ENCODE measurements at places on chromosomes 2 and 18.

DNA sequence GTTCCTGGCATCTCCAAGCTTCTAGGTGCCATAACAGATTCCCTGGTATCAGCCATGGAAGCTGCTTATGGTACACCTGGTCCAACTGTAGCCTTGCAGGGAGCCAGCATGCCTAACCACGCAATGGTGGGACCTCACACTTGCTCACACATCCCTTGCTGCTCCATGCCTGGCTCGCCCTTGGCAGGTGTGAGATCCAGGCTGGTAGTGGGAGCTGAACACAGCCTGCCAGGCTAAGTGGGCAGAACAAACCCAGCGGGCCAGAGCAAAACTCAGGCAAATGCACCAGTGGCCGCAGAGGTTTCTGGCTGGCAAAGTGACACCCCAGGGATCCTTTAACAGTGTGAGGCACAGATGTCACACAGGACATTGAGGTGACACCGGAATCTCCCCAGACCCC, 185.8 kb downstream of the NDUFA10 start:
- no peak for DNase-seq

- DNase-seq, result no peak
Observed at GRCh38 chr2:223108351-223109050, 56.5 kb downstream of the KCNE4 start.

- DNase-seq, result no peak
Observed at GRCh38 chr18:54859667-54860421, 31.6 kb downstream of the RAB27B start.

DNA sequence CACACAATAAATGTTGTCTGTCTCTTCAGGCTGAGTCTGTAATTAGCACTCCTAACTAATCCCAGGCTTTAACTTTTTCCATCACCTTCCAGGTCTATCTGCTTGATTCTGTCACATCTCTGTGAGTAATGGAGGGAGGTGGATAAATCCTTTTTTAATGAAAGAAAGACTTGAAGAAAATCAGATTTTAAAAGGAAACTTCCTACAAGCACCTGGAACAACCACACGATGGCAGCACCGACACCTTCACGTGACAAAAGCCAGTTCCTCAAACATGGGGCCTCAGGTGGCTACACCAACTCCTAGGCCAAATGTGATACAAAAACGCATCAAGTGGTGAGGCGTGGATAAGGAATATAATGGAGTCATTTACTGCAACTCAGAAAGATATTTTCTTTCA, 41.8 kb downstream of the TGFBRAP1 start:
- DNase-seq, result no peak

- no peak for DNase-seq
Observed at GRCh38 chr18:3584897-3585460, 135.0 kb downstream of the TGIF1 start.

- DNase-seq, result no peak
Observed at GRCh38 chr2:9299161-9300100, 92.8 kb downstream of the ASAP2 start.

- no peak for DNase-seq
Observed at GRCh38 chr18:41643427-41643826, 311.6 kb upstream of the PIK3C3 start.

DNA sequence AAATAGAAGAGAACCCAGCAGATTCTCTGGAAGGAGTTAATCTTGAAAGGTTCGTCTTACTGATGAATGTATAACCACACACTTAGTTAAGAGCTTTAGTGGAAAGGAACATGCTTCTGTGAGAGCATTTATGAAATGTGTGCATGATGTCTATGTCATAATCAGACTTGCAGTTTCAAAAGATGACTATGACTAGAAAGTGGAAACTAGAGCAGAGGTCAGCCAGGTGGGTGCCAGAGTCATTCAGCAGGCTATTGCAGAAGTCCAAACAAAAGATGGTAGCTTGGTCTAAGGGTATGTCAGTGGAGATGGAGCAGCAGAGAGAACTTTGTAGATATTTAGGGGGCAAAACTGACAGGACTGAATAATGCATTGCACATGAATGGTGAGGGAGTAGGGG, 825.8 kb downstream of the DCC start:
- DNase-seq, result no peak

DNA sequence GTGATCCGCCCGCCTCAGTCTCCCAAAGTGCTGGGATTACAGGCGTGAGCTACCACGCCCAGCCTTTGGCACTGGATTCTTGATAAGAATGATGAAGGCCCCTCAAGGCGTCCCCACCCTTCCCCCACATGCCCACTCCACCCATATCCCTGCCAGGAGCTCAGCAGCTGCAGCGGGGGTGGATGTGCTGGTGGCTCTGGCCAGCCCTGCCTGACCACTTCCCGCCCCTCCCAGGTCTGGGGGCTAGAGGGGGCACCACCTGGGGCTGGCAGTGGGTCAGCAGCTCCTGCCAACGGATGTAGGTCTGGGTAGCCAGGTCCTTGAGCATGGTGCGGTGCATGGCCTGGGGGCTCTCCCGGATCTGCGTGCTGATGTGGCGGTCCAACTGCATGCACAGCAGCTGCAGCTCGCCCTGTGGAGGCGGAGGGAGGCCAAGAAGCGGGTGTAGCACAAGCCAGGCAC, 7.8 kb upstream of the SEMA4C start:
- DNase-seq, result no peak

- DNase-seq, result no peak
Observed at GRCh38 chr2:36058953-36059352, 296.6 kb upstream of the CRIM1 start.

- no peak for DNase-seq
Observed at GRCh38 chr2:56118474-56118873, 65.3 kb upstream of the CCDC85A start.

DNA sequence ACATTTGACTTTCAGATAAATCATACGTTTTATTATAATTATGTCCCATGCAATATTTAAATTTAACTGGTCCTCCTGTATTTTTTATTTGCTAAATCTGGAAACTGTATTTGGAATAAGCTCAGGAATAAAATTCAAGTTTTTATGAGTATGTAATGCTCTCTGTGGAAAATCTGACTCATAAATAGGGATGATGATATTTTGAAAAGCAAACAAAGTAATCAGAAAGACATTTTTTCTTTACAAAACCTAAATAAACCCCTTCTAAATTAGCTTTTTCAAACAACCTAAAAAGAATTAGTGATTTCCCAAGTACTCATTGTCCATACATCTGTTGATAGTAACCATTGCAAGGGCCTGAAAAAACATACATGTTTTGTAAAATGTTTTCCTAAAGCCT, 41.1 kb downstream of the ASB1 start:
- DNase-seq, result no peak

GRCh38 chr2:183996825-183997793, 601.2 kb upstream of the ZNF804A start:
- no peak for DNase-seq

GRCh38 chr18:45642238-45642637, 27.0 kb downstream of the SLC14A2 start:
- DNase-seq, result no peak

- DNase-seq, result no peak
Observed at GRCh38 chr2:119142824-119143223, 15.7 kb downstream of the C1QL2 start.

GRCh38 chr2:149191915-149192314, 138.5 kb upstream of the LYPD6 start:
- DNase-seq, result no peak

- DNase-seq, result no peak
Observed at GRCh38 chr2:229001196-229001595, 269.9 kb downstream of the PID1 start.

DNA sequence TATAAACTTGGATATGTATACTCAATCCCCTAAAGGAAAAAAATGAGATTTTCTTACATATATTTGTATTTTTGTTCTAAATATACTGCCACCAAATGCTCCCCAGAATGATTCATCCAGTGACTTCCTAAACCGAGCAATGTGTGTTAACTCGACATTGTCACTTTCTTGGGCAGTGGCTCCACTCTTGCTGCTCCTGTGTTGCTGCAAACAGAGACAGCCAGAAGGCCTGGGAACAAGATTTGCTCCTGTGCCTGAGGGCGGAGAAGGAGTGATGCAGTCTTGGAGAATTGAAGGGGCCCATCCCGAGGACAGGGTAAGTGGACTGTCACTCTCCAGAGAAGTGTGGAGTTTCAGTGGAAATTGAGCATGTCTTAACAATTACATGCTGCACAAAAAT, 32.7 kb downstream of the DSG4 start:
- no peak for DNase-seq

GRCh38 chr18:35466334-35466733, 31.4 kb downstream of the INO80C start:
- DNase-seq, result no peak

GRCh38 chr2:162261032-162261945, 18.0 kb upstream of the FAP start:
- no peak for DNase-seq

- DNase-seq, result no peak
Observed at GRCh38 chr2:66441581-66442320, 6.8 kb downstream of the MEIS1 start.

DNA sequence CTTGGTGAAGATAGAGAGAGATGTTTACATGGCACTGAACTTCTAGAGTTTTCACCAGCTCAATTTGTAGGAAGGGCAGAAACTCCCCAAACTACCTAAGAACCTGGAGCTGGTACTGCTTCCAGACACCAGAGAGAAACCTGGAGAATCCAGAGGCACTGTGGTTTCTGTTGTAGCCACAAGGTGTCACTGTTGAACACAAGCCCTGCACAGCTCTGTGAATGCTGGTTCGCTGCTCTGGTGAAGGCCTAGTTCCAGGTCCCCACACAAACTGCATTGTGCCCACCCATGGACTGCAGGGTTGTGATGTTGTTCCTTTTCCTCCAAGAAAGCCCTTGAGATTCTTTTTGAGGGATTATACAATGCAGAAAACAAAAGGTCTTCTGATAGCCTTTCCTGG, 150.5 kb upstream of the HS6ST1 start:
- no peak for DNase-seq

GRCh38 chr2:72883356-72883962, 3.7 kb upstream of the SPR start:
- DNase-seq, result peak; percentile 41

DNA sequence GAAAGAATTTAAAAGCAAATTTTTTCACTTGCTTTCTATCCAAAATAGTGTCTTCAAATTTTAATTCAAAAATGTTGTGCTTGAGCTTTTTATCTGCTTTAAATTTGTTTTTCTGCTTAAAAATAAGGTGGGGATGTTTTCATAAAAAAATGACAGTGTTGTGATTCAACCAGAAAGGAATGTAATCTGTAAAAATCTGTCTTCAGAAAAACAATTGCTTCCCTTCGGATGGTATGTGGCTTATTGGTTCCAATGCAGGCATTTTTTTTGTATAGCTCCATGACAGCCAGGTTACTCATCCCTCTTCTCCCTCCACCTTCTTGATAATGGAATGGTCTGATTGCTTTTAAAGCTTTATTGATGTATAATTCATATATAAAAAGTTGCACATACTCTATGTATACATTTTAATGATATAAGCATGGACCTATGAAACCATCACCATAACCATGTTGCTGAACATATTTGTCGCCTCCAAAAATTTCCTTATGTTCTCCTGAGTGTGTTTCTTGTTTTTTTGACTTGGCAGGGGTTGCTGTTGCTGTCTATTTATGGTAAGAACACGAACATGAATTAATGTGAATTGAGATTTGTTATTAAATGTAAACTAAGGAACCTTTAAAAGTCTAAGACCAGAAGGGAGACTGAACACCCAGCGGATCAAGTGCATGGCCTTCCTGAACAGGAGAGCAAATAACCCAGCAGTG, 363.7 kb upstream of the SPHKAP start:
- DNase-seq, result no peak

DNA sequence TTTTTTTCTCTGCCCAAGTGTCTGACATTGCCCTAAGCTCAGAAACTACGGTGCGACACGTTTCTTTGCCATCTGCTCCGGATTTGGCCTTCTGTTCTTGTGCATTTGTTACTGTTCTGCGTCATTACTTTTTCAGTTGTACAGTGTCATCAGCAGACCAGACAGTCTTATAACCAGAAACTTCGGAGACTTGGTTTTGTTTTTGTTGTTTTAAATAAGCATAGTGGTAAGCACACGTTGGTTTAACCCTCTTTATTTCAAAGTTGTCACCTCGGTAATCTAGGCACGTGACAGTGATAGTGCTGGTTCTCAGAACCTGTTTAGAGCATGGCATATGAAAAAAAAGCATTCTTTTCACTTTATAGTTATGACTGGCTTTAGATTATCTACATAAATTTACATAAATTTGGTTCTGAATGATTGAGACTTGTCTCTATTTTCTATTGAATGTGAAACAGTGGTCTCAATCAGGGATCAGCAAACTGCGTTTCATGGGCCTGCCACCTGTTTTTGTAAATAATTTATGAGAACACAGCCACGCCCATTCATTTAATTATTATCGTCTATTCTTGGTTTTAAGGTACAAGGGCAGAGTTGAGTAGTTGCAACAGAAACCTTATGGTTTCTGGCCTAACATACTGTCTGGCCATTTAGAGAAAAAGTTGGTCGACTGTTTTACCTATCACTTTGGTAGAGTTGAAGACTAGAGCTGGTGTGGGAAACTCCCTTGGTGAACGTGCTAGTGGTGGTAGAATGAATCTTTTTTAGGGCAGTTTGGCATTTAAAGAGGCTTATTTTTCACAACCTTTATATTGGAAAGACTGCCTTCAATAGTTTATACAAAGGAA, 106.5 kb downstream of the ZNF532 start:
- DNase-seq, result no peak

GRCh38 chr18:35460736-35461161, 37.0 kb downstream of the INO80C start:
- DNase-seq, result no peak

DNA sequence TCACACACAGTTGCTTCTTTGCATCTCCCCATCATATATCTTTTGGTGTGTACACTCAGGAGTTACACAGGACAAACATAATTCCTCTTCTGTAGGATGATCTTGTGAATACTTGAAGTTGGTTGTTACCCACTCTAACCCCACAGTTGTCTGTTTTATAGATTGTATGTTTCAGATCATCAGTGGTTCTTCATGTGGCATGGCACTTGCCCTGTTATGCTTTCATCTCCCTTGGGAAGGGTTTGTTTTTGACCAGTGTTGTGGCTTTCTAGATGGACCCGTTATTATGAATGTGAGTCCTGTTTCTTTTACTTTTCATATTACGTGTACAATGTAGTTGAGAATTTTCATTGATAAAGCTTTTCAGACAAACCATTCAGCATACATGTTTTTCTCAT, 82.0 kb downstream of the ZNF407 start:
- no peak for DNase-seq

- DNase-seq, result no peak
Observed at GRCh38 chr18:78643004-78643403, 336.6 kb upstream of the SALL3 start.

- no peak for DNase-seq
Observed at GRCh38 chr2:138515092-138515491, 13.5 kb downstream of the SPOPL start.

All from LoVo (cell line).